ENCODE measurements at places on chromosomes 3 and 15.

DNA sequence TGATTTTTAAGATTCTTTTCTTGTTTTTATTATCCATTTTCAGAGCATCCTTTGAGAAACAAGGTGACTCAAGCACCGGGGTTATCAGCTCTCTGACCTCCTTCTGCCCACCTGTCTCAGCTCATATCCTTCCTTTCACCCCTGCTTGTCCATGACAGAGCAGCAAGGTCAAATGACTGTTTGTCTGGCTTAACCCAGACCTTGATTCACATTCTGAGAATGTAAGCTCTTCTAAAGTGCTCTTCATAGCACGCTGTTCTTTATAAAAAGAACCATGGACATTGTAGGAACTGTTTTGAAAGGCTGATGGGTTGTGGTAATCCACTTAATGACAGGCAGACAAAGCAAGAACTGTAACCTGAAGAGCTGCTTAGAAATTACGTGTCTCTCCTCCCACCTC, 122.5 kb downstream of the CHST2 start:
- DNase-seq, result no peak

- DNase-seq, result no peak
Observed at GRCh38 chr3:114151091-114151490, 27.8 kb downstream of the DRD3 start.

DNA sequence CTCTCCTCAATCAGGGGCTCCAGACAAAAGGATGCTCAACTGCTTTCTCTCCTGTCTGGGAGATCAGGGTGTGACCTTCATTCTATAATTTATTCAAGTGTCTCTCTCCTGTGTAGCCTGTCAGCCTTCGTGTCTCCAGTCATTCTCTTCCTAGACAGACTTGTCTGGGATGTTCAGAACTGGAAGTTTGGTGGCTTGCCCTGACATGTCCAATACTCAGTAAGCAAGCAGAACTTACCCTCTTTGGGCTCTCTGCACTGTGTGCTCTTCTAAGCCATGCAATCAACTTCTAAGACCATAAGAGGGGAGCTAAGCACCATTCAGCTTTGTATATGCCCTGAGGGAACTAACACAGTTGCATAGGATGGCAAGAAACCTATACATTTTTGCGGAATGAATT, 14.1 kb downstream of the ACKR2 start:
- DNase-seq, result no peak

GRCh38 chr3:141191097-141191749, 40.4 kb upstream of the PXYLP1 start:
- DNase-seq, result no peak

GRCh38 chr3:169112153-169112892, 551.2 kb downstream of the MECOM start:
- DNase-seq, result no peak

DNA sequence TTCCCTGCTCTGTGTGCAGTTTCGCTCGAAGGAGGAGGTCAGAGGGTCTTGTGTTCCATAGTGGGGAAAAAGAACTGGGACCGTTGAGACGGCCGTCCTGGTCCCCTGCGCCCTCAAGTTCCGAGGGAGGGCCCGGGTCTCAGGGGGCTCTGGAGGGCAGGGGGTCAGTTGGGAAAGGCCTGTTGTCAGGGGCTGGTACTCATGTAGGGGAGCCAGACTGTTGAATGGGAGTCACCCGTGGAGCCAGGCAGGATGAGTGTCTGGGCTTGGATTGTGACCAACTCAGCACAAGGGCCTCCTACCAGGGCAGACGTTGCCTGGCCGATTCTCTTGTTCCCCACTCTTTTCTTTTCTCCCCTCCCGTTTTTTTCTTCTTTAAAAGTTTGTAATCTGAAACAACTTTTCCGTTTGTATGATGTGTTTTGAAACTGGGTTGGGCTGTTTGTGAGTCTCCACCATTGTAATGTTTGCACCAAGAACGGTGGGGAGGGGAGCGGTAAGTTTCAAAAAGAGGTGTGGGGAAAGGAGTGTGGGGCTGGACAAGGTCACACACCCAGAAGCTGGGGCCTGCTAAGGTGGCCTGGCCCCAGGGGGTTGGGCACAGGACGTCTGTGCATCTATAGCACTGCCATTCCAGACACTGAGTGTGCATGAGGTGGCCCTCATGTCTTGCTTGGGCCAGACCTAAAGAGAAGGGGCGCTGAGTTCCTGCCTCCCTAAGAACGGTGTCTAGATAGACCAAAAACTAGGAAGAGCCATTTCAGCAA, 1.1 kb downstream of the CMTM7 start:
- DNase-seq, result no peak

- no peak for DNase-seq
Observed at GRCh38 chr3:59836531-59836930, 786.7 kb upstream of the CFAP20DC start.

- DNase-seq, result no peak
Observed at GRCh38 chr15:78211189-78211921, 23.0 kb downstream of the ACSBG1 start.

DNA sequence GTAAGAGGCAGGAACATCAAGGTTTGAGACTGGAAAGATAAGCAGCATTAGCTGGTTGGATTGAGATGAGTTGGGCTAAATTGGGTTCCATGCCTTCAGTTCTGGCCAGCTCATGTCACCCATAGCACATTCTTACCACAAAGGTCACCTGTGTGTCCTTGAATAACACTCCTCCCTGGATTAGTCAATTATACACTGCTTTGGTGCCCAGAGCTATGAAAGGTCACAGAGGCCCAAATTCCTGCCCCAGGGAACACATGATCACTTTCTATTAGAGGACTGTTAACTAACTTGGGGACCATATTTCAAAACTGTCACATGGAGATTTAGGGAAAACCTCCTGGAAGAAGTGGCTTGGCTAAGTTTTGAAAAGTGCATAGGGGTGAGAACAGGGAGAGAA, 40.1 kb upstream of the XCR1 start:
- no peak for DNase-seq

DNA sequence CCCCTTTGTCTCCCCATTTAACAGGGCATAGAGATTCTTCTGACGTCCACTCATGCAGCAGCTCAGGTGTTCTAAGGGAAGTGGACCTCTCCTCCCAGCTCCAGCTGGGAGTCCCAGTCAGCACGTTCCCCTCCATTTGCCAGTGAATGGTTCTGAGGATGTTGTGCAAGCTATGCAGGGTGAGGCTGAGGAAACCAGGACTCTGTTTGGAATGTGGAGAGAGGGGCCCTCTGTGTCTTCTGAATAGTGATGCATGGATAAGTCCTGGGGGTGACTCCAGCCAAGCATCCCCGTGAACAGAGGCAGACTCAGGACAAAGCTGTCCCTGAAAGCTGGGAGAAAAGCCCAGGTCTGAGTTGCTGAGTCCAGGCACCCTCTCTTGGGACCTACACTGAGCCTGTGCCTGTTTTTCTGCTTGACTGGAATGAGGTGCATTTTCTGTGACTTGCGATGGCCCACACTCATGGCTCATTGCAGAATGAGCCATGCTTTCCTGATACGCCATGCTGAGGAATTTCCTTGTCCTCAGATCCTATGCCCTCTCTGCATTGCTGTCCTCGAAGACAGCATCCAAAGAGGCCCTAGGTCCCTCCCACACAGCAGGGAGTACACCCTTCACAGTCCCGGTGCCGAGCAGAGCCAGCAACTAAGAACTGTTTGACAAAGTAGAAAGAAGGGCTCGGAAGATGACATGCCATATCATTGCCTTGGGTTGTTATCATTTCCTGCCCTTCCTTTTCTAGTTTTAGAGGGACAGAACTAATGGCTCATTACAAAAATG, 185.2 kb downstream of the ATP10A start:
- no peak for DNase-seq

DNA sequence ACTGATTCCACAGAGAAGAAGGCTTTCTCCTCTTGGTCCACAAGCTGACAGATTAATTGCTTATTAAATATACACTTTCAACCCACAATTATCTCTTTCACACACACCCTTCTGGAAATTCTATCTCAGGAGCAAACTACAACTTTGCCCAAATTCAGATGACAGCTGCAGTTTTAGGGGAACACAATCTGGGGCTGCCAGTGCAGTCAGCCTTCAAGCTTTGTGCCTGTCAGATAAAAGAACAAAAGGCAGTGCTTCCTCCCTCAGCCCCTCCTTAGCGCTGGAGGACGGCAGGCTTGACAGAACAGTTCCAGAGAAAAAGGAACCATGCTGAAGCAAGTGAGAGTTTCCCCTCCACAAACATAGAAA, 99.6 kb downstream of the TMCC1 start:
- peak; percentile 49 for DNase-seq

DNA sequence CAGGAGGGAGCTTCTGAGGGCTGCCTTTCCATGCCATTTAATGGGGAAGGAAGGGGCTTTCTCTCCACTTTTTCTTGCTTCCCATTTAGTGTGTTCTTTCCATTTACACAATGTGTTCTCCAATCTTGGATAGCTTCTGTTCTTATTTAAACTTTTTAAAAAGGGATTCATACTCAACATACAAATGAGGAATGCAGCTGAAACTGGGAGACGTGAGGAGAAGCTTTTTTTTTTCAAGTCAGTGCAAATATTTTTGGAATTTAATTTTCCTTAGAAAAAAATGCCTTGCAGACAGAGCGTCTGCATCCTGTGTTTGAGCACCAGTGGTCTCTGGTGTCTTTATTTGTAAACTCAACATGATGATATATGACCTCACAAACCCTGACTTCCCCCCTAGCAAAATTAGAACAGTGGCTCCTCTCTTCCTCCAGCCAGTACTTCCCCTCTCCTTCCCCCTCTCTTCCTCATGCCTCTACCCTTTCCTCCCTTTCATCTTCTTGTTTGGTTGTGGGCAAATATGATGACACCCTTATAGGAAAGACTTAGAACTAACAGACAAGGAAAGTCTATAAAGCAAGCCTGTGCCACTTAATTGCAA, 48.1 kb upstream of the PCSK6 start:
- peak; percentile 50 for DNase-seq

DNA sequence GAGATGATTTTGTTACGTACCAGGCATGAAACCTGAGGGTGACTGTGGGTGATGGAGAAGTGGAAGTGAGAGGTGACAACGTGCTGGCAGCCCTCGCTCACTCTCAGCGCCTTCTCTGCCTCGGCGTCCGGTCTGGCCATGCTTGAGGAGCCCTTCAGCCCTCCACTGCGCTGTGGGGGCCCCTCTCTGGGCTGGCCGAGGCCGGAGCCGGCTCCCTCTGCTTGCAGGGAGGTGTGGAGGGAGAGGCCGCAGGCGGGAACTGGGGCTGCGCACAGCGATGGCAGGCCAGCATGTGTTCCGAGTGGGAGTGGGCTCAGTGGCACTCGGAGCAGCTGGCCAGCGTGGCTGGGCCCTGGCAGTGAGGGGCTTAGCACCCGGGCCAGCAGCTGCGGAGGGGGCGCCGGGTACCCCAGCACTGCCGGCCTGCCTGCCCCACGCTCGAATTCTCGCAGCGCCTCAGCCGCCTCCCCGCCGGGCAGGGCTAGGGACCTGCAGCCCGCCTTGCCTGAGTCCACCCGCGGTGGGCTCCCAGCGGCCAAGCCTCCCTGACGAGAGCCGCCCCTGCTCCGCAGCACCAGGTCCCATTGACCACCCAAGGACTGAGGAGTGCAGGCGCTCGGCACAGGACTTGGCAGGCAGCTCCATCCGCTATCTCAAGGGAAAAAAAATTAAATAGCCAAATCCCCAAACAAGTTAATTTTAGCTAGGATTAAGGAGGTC, 29.7 kb upstream of the MYRIP start:
- no peak for DNase-seq

DNA sequence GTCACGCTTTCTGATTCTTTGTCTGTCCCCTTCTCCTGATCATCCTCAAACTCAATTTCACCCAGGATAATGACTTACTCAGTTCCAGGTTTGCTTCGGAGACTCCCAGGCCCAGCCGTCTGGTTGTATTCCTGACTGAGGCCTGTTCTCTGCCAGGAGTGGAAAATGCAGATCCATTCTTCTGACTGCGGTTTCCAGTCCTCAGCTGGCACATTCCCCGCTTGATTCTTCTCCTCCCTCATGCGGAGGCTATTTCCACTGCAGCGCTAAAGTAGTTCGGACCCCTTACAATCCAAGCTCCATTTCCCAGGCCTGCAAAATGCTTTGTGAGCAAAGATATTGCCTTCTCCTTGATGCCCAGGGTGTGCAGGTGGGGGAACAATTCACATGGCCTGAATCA, 47.2 kb upstream of the GALNT15 start:
- DNase-seq, result no peak

DNA sequence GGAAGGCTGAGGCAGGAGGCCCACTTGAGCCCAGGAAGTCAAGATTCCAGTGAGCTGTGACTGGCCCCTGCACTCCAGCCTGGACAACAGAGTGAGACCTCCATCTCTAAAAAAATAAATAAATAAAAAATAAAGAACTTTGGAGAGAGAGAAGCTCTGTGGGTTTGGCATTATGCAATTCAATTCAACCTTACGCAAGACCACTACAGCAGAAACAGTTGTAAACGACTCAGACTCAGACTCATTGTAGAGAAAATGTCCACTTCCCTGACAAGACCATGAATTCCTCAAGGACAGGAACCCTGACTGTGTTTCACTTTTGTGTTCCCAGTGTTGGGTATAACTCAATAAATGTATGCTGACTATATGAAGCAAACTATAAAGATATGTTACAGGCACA, 90.3 kb upstream of the C3orf80 start:
- DNase-seq, result peak; percentile 90

DNA sequence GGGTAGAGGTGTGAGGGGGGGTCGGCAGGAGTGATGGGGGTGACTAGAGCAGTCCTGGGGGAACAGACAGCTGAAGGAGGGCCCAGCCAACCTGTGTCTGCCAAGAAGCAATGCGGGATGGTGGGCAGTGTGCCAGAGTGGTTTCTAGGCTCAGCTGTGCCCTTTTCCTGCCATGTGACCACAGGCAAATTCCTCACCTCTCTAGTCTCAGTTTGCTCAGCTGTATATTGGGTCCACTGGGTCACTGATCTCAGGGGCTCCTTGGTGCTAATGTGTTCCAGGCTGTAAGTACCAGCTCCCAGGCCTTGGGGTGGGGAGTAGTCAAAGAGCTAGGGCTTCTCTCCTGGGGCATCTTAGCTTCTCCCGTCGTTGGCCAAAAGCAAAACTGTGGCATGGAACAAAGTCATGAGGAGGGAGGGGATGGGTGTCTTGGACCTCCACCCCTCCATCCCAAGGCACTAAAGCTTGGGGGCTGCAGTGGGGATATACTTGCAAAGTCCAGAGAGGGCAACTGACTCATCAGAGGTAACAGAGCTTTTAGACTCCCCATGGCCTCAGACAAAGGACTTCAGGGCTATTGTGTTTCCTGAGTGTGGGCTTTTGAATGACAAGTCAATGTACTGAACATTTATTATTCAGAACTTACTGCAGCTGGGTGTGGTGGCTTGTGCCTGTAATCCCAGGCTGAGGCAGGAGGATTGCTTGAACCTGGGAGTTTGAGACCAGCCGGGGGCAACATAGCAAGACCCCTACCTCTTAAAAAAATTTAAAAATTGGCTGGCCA, 20.9 kb downstream of the SMAD6 start:
- DNase-seq, result no peak

DNA sequence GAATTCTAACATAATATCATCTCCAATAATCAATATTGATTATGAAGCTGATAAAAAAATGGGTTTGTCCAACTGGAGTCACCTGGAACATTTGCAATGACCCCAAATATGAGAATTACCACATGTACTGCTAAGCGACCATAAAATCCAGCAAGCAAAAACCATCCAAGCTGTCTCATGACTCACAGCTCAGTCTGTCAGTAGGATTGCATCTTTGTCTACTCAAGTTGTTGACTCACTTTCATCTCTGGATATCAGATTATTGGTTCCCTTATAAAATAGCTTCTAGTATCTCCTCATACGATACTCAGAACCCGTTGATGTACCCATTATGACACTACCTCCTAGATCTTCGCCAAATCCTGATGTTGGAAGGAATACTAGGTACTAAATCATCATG, 209.8 kb upstream of the ATP11B start:
- no peak for DNase-seq

Measured in inflammatory macrophage treated with lipopolysaccharide for 4 hours (primary cell).